A549 treated with DMSO at 1 μM for 4 hours (cell line): ENCODE measurements at places on chromosomes 11 and 22. TPM values are rescaled to one million over a fixed set of nuclear protein-coding genes. Genes with fewer than 3 reads are reported as not detected.

The OR5D13 gene
- total RNA-seq = not detected in 5 replicates

The MAP6 gene
- 1.4 to 1.9 TPM (median 1.6 TPM) in 5 replicates for total RNA-seq

The SLC22A25 gene
- total RNA-seq = not detected in 5 replicates

The MRPL40 gene
- 41.4 to 47.6 TPM (median 44.7 TPM) in 5 replicates for total RNA-seq

The EHF gene
- total RNA-seq = 0.18 to 1.2 TPM (median 0.59 TPM) in 5 replicates

The C22orf31 gene
- not detected in 5 replicates for total RNA-seq
